Immature natural killer cell (primary cell): ENCODE measurements at places on chromosomes 5 and 9.
A peak's percentile ranks its signal among the peaks of the same experiment; 100 is the strongest.

- DNase-seq: no peak
Measured at GRCh38 chr5:17374973-17375742, 122.9 kb upstream of the TAF11L2 start.

DNA sequence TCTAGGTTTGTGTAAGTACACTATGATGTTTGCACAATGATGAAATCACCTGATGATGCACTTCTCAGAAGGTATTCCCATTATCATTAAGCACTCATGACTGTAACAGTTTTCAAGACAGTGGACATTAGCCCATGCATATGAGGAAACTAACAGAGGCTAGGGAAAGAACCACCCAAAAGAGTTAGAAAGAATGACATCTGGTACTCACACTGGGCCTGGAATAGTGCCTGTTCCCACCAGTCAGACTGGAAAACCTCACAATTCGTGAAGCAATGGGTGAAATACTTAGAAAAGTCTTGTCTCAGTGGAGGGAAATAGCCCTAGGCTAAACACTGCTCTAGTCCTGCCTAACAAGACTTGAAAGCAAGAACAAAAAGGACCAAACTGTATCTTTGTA is 117.4 kb upstream of the GDNF start:
- DNase-seq: no peak

- DNase-seq: no peak
Measured at GRCh38 chr5:171129308-171129707, 179.7 kb upstream of the TLX3 start.

DNA sequence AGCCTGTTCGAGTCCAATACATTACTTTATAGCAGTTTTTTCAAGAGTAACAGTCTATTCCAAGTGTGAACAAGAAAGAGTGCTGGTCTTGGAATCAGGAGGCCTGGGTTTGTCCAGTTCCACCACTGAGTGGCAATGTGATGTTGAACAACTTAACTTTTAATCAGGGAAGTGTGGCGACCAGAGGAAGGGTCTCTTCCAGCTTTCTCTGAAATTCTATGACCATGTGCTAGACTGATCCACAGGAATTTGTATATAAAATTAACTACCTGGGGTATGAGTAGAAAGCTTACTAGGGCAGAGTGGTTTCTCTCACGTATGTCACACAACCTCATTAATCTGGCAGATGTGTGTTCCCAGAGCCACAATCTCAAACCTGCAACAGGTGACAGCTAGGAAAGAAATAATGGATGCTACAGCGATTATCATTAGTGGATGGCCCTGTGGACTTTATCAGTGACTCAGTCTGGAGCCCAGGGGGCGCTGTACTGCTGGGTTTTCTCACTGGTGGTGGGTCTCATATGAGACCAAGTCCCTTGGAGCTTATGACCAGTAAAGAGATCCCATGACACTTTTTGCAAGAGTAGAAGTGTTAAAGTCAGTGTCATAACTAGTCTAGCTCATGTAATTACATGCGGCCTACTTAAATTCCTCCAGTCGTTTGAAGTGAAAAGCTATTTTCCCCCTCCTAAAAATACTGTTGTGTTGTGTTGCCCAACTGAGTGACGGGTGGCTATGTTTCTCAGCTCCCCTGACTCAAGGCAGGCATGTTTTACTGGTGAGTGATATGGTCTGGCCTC is 116.5 kb downstream of the GDNF start:
- DNase-seq: no peak

- DNase-seq: no peak
Measured at GRCh38 chr5:107463731-107464130, 207.0 kb downstream of the EFNA5 start.

GRCh38 chr5:158648631-158649030 is 451.1 kb downstream of the EBF1 start:
- no peak for DNase-seq

GRCh38 chr5:172162323-172162986 is 25.6 kb downstream of the STK10 start:
- DNase-seq: no peak

DNA sequence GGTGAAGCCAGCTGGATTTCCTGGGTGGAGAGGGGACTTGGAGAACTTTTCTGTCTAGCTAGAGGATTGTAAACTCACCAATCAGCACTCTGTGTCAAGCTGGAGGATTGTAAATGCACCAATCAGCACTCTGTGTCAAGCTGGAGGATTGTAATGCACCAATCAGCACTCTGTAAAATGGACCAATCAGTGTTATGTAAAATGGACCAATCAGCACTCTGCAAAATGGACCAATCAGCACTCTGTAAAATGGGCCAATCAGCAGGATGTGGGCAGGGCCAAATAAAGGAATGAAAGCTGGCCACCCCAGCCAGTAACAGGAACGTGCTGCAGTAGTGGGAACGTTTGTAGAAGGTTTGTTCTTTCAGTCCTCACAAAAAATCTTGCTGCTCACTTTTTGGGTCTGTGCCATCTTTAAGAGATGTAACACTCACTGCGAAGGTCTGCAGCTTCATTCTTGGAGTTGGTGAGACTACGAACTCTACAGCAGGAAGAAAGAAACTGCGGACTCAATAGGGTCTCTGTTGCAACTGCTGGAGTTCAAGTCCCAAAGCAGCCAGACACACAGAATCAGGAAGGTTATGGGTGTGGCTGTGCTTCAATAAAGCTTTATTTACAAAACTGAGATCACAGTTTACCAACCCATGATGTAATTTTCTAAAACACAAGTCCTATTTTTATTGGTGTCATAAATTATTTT is 145.7 kb upstream of the ERCC6L2 start:
- DNase-seq: no peak

- no peak for DNase-seq
Measured at GRCh38 chr9:79668956-79669355, 97.2 kb downstream of the TLE4 start.

- DNase-seq: no peak
Measured at GRCh38 chr9:68991457-68991856, 22.5 kb downstream of the PRKACG start.

DNA sequence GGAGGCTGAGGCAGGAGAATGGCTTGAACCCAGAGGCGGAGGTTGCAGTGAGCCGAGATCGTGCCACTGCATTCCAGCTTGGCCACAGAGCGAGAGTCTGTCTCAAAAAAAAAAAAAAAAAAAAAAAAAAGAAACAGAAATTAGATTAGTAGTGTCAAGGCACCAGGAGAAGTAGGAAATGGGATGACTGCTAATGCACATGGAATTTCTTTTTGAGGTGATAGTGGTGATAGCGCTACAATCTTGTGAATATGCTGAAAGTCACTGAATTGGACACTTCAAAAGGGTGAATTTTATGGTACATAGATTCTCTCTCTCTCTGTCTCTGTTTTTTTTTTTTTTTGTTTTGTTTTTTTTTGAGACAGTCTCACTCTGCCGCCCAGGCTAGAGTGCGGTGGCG is 42.1 kb upstream of the SUB1 start:
- DNase-seq: no peak

- no peak for DNase-seq
Measured at GRCh38 chr5:460273-460625, 17.3 kb downstream of the EXOC3 start.

- DNase-seq: no peak
Measured at GRCh38 chr5:5273976-5274375, 133.8 kb downstream of the ADAMTS16 start.

GRCh38 chr9:95726756-95727155 is 148.7 kb upstream of the ERCC6L2 start:
- peak; percentile 51 for DNase-seq

GRCh38 chr9:114372921-114373448 is 14.8 kb downstream of the AKNA start:
- peak; percentile 96 for DNase-seq

DNA sequence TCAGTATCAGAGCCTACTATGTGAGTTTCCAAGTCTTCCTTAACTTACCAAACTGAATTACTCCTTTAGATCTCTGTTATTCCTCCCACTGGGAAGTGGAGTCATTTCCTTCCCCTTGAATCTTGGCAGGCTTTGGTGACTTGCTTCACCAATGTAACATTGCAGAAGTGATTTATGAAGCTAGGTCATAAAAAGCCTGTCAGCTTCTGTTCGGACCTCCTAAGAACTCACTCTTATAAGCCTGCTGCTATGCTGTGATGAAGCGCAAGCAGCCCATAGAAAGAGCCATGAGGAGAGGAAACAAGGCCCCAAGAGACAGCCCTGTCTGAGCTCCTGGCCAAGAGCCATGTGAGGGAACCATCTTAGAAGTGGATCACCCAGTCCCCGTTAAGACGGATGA is 14.2 kb upstream of the FOXB2 start:
- DNase-seq: no peak

- DNase-seq: peak; percentile 73
Measured at GRCh38 chr9:34603610-34604231, 8.2 kb downstream of the RPP25L start.

GRCh38 chr9:102185371-102185770 is 446.9 kb upstream of the GRIN3A start:
- DNase-seq: no peak

GRCh38 chr5:140855772-140856674 is at the start of gene PCDHA10:
Gene PCDHA10 (plus strand): TSS chr5:140855897. CDS start chr5:140856049, 152 bp downstream.
- no peak for DNase-seq

DNA sequence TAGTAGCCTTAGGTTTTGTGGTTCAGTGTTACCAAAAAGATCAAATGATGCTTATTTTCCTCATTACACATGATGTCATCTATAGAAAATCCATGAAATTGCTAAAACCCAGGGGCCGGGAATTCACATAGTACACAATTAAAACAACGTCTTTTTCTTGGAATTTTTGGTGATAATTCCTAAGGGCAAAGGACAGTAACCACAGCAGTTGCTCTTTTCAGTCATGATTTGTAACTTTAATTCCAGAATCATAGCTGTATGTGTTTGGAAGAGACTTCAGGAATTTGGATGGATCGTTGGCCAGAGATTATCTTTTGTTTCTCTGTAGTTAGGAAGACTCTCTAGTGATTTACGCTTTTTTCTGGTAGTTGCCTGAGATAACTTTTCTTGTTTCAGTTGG is 748.7 kb downstream of the TLE4 start:
- DNase-seq: no peak

- DNase-seq: peak; percentile 63
Measured at GRCh38 chr5:180020176-180020575, 51.4 kb downstream of the RNF130 start.

- no peak for DNase-seq
Measured at GRCh38 chr5:79241535-79241979, 5.6 kb downstream of the JMY start.

GRCh38 chr9:91949946-91950664 is at the start of gene ROR2:
Gene ROR2 (minus strand): TSS chr9:91950228.
- DNase-seq: peak; percentile 42

- no peak for DNase-seq
Measured at GRCh38 chr5:93406971-93407401, 174.0 kb downstream of the NR2F1-AS1 start.

GRCh38 chr9:107242073-107243030 is 40.7 kb upstream of the RAD23B start:
- DNase-seq: no peak
